ENCODE measurements at places on chromosomes 4 and X.

DNA sequence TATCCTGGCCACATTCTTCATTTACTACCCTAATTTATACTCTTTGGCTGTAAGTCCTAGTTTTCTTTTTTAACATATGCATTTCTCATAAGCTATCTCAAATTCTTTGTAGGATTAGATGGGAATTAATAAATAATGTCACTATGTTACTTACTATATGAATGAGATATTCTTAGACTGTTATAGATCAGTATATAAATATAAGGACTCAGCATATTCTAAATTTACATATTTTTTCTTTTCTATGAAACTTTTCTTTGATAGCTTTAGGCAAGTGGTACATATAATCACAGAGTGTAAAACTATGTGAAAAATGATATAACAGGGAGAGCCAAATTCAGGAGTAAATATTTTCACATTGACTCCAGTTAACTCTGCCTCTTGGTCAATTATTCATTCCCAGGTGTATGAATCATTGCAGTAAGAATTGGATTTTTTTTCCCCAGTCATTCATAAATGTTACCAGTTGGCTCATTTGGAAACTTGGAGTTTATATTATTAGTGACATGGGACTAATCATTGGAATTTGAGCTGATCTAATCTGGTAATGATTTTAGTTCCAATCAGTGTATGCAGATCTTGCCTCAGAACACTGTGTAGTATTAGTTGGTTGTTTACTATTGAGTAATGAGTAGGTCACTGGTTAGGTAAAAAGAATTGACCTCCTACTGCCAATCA is 25.3 kb downstream of the FHIP1A start:
- no peak for DNase-seq

DNA sequence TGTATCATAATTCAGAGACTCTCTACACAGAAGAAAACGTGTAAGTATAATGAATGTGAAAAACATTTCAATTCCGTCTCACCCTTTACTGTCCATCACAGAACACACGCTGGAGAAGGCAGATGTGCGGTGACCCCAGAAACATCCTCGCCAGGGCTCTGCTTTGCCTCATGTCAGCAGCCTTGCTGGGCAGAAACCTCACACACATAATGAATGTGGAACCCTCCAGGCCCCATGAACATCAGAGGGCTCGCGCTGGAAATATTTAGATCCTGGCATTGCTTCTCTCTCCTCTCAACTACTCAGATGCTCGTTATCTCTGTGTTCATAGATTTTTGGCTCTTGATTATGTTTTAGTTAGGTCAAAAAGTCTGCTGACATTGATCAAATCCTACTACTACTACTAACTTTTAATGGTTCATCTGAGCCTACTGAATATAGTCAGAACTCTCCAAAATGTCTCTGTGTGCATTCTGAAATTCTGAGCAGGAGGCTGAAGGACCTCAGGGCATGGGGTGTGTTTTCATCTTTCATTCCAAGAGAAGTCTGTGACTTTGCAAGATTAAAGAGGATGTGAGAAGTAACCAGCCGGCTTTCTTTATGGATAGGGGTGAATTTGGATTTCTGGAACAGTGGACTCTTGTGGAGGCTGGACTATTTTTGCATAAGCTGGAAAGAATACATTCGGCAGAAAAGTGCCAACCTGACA is 27.0 kb downstream of the SMIM43 start:
- DNase-seq: no peak

DNA sequence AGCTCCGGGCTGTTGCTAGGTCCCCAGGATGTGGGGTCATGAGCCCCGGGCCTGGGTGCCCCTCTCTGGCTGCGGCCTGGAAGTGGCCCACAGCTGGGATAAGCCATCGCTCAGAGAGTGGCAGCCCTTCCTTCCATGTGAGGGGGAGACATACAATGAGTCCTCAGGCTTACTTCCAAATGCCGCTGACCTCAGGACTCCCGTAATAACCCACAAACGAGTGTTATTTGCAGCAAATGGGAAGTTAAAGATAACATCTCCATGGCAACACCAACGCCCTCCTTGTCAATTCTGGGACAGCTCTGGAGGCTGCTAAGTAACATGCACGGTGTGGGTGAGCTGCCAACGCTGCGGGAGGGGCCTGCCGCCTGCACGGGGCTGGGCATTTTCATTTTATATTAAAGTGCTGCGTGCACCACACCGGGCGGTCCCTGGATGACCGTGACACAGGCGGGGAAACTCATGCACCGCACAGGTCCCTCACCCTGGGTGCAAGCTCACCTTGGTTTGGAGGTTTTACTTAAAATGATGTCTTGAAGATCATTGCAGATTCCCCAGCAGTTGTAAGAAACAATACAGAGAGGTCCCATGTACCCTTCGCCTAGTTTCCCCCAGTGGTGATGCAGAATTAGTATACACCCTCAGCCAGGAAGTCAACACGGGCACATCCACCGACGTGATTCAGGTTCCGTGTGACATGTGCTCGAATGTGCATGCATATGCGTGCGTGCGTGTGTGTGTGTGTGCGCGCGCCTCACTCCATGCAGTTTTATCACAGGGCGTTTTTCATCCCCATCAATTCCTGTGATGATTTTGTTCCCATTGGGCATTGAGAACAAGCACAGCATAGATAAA is 79.4 kb downstream of the ABLIM2 start:
- no peak for DNase-seq

DNA sequence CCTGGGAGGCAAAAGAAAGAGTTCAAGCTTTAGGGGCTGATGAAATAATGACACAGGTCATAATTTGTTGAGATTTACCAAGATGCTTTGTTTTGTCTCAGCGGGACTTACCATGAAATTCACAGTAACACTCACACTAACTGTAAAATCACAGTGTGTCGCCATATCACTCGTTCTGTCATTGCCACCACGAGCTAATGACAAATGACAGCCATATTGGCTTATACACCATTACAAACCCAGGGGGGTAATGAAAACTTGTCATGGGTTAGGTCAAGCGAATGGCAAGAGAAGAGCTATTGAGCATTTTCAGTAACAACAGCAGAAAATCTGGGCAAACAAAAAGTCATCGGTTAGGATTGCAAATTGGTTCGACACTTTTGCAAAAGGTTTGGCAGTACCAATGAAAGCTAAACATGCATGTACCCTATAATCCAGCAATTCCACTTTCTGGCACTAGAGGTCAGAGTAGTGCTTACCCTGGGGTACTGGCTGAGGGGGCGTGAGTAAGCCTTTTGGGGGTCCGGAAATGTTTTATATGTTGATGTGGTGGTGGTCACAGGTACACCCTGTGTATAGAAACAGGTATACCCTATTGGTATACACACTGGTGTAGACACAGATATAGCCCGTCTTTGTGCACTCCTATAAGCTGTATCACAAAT is 83.9 kb upstream of the RAI2 start:
- peak; percentile 14 for DNase-seq

DNA sequence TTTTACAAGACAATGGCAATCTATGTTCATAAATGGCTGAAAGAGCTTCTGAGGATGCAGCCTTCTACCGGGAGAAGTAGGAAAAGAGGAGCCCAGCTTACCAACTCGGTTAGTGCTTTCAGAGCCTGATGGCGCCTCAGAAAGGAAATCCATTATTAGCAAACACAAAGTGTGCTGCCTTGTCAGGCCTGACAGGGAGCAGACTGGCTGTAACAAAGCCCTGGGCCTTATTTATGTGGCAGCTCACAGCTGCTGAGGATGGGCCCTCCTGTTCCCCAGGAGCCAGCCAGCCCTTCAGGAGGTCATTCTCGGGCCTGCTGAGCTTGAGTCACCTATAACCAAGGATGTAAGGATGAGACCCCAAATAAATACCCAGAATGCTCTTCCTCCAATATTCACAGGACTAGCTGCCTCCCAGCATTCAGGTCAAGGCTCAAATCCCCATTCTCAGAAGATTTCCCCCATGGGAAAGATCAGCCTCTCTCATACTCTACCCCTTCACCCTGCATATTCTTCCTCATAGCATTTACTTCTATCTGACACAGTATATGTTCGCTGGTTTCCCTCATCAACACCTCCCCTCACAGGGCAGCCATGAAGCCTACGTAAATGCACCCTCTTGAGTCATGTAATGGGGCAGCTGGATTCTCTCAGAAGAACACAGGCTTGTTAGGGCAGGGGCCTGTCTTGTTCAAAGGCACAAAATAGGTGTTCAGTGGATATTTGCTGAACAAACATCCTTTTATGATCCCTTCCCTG is 227.0 kb upstream of the RASGEF1B start:
- DNase-seq: no peak

DNA sequence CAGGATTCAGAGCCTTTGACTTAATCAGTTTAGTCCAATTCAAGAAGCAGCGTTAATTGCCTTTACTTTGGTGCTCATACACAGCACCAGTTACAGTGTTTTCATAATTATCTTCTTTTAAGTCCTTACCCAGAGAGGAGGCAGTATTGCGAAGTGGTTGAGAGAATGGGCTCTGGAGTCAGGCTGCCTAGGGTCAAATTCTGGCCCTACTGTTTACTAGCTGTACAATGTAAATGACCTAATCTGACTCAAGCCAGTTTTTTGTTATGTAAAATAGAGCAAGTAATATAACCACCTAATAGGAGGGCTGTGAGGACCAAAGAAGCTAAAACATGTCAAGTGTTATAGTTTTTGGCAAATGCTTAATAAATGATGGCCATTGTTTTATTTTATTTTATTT is 27.6 kb downstream of the WDR44 start:
- DNase-seq: no peak

DNA sequence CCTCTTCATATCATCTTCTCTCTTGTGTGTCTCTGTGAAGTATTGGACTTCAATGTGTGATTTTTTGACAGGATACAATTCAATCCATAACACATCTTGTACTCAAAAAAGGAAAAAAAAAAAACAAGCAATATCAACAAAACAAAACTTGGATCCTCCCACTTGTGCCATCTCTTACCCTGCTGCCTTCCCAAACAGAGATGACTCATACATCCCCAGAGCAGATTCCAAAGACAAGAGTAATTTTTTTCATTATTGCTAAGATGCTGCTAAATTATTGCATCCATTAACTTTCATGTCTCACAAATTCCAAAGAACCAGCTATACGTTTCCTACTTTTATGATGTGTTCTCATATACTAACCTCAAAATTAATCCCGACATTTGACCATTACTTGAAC is 479.2 kb downstream of the GBA3 start:
- no peak for DNase-seq

- DNase-seq: no peak
Measured at GRCh38 chr4:174503079-174503715, 19.1 kb downstream of the HPGD start.

- DNase-seq: no peak
Measured at GRCh38 chrX:17405225-17405969, 30.4 kb downstream of the NHS start.

- DNase-seq: no peak
Measured at GRCh38 chr4:108047199-108047598, 57.5 kb downstream of the HADH start.

DNA sequence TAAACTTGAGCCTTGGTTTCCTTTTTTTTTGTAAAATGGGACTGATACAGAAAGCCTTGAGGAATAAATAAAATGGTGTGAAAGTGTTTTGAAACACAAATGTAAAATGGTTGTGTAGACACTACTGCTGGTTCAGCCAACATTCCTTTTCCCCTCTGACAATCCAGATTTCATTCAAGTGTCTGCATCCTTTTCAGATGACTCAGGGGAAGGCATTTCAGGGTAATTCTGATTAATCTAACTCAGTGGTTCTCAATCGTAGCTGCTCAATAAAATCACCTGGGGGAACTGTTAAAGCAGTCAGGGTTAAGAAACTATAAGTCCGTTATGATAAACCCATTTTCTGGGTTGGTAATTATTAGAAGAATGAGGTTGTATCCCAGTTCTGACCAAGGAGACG is 4.6 kb downstream of the ARHGAP10 start:
- DNase-seq: no peak

- peak; percentile 32 for DNase-seq
Measured at GRCh38 chr4:72701987-72702819, 133.2 kb upstream of the ADAMTS3 start.

DNA sequence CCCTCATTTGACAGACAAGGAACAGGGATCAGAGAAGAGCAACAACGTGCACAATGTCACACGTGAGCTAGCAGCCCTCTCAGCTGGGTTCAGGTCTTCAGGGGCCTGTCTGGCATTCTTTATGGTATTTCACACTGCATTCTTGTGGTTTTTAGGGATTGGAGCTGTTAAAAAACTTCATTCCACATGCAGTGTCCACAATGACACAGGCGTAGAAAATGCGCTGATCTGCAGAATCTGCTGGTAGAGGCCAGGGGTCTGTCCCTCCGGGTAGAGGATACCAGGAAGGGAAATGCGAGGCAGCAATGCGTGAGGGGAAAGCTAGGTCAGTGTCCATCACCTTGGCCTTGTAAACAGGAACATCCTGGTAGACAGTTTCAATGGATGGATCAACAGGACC is 36.6 kb downstream of the MAP7D3 start:
- no peak for DNase-seq

- DNase-seq: no peak
Measured at GRCh38 chrX:104335756-104336155, 81.0 kb upstream of the ESX1 start.

DNA sequence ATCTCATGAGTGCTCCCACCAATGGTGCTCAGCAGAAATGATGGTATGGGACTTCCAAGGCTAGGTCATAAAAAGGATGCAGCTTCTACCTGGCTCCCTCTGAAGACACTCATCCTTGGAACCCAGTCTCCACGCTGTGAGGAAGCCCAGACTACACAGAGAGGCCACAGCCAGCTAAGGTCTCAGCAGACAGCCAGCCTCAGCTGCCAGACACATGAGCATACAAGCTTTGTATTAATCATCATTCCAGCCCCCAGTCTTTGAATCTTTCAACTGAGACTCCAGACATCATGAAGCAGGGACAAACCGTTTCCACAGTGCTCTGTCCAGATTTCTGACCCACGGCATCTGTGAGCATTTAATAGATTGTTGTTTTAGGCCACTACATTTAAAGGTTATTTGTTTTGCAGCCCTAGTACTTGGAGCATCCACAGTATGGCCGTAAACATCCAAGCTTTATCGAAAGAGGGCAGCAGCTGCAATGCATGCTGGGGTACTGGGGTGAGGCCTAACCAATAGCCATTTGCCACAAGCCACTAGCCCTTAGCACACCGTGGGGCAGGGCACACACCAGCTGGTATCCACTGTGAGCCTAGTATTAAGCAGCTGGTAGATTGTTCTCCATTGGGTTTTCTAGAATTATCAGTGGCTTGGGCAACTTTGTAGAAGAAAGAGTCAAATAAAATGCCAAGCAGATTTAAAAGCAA is 449.1 kb downstream of the BCOR start:
- no peak for DNase-seq

DNA sequence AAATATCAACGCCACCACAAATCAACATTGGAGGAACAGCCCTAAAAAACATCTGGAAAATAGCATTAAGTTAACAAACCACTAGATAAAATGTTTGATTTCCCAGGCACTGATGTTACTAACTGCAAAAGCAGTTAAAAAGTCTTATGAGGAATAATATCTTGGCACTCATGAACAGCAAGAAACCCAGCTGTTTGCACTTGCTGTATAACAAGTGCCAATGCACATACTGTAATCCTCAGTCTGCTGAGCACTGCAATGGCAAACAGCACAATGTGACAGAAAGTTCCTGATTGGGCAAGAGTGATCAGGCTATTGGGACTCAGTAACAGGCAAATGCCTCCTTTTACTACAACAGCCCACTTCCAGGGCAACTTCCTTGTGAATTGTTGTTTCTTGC is 20.8 kb upstream of the SEC24B start:
- DNase-seq: no peak
